ENCODE measurements at places on chromosomes 7 and 10.

DNA sequence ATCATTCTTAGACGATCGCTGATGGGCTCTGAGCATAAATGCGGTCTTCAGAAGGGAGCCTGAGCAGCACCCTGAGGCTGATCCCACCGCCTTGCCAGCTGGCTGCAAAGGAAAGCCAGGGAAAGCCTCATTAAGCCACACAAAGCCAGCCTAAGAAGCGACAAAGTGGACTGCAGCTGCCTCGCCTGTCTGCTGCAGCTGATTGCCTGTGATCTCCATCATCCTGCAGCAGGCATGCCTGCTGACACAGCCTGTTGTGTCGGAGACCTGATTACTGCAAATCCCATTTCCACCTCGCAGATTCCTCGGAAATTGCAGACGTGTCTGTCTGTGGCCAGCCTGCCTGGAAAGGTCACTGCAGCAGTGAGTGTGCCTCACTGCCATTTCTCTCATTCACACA is 1087.0 kb upstream of the AUTS2 start:
- DNase-seq, result no peak

DNA sequence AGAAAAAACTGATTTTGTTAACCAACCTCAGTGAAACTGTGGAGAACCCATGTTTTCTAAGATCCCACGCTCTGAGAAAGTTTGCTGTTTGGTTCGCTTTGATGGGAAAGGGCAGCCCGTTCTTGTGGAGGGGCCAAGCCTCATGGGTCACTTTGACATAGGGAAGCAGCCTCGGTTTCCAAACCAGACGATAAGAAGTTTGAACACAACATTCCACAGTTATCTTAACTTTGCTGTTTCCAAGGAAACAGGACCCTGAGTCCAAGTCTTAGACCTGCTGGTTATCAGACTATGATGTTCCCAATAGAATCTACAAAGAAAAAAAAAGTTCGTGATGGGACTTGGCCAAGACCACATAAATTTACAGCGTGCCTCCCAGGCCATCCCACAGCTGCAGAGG is 182.3 kb downstream of the NRP1 start:
- no peak for DNase-seq

DNA sequence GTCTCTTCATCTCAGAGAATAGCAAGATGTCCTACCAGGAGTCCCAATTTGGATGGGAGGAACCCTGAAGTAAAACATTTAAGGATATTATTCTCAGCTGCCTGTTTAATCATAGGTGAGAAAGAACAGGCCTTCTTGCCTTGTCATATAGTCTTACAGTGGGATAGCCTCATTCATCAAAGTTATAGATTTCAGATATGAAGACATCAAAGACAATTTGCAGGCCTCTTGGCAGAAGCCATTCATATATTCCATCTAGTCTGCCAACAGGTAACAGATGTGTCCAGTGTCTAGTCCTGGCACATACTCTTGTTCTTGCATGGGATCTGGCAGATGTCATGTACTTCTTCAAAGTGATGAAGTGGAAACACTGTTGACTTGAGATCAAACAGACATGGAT is 601.3 kb upstream of the GHITM start:
- no peak for DNase-seq

GRCh38 chr10:22693860-22694259 is 20.5 kb downstream of the PIP4K2A start:
- DNase-seq, result no peak

- DNase-seq, result no peak
Observed at GRCh38 chr10:105986912-105987635, 1177.4 kb downstream of the SORCS1 start.

- peak; percentile 24 for DNase-seq
Observed at GRCh38 chr10:70162892-70163201, 7.5 kb downstream of the SAR1A start.

- DNase-seq, result no peak
Observed at GRCh38 chr7:24827027-24827426, 69.8 kb upstream of the GSDME start.

DNA sequence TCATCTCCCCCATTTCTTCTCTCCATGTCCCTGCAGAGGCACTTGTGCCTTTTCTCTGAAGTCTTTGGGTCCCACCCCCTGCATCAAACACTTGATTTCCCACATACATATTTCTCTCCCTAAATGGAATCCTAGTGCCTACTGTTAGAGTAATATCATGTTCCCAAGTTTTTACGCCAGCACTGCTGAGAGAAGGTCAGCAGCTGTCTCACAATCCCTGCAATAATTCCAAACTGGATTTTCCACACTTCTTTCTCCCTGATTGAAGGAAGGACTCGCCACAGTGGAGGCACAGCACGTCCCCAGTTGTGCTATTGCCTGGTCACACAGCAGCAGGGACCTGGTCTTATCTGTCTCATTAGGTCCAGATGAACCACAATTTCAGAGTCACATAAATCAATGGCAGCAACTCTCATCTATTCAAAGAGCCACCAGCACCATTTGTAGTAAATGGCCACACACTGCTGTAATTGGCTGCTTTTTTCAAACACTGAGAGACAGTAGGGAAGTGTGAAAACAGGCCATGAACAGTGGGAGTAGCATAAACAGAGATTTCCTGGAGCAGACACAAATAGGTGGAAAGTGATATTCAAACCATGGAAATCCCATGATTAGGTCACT is 605.5 kb downstream of the XPNPEP1 start:
- DNase-seq, result no peak

- no peak for DNase-seq
Observed at GRCh38 chr10:118900617-118901016, 128.9 kb upstream of the NANOS1 start.

GRCh38 chr7:108007762-108008161 is 4.8 kb upstream of the LAMB1 start:
- no peak for DNase-seq

GRCh38 chr10:62545160-62546066 is 171.2 kb downstream of the ZNF365 start:
- DNase-seq, result no peak

DNA sequence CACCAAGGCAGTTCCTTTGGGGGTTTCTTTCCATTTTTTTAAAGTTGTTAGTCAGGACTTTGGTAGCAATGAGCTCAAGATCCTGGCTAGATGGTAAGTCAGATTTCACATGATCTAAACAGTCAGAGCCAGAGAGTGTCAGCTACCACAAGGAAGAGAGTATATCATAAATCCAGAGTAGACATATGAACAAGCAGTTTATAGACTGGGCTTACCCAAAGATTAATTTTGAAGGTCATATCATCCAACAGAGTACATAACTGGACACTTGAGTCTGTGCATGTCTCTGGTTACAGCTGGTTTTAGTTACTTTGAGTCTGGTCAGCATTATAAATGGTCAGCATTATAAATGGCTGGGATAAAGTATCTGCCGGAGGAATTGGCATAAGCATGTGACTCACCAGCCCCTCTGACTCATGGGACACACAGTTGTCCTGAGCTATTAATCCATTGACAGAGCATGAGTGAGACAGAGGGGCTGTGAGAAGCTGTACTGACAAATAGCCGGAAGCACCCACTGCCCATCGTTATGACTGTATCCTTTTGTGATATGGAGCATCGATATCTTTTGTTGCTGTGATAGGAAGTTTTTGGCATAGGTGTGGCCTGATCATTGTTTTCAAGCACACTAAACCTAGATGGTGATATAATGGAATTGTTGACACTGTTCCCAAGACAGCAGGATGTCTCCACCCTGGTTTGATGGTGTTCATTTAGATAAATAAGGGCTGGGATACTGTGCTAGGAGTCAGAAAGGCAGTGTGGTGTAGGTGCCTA is 19.3 kb downstream of the PPP1R3C start:
- DNase-seq, result no peak

- DNase-seq, result no peak
Observed at GRCh38 chr7:29494350-29494749, 69.3 kb upstream of the PRR15 start.

GRCh38 chr10:121822180-121822579 is 105.7 kb downstream of the ATE1 start:
- no peak for DNase-seq

GRCh38 chr10:130621231-130621775 is 485.1 kb downstream of the GLRX3 start:
- DNase-seq, result no peak

DNA sequence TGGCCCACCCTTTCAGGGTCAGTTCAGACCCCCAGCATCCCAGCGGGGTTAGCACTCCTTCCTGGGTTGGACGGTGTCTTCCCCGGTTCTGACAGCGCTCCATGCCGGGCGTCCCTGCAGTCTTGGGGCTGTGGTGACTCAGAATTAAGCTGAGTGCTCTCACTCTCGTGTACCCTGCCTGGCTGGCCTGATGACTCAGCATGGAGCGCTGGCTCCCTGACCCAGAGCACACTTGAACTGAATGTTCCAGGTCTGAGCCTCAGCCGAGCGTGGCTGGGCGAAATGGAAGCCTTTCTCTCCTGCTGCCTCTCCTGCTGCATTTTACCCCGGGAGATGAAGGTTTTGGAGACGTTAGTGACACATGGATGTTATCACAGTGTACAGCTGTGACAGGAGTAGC is 7.1 kb downstream of the BAG3 start:
- DNase-seq, result no peak

DNA sequence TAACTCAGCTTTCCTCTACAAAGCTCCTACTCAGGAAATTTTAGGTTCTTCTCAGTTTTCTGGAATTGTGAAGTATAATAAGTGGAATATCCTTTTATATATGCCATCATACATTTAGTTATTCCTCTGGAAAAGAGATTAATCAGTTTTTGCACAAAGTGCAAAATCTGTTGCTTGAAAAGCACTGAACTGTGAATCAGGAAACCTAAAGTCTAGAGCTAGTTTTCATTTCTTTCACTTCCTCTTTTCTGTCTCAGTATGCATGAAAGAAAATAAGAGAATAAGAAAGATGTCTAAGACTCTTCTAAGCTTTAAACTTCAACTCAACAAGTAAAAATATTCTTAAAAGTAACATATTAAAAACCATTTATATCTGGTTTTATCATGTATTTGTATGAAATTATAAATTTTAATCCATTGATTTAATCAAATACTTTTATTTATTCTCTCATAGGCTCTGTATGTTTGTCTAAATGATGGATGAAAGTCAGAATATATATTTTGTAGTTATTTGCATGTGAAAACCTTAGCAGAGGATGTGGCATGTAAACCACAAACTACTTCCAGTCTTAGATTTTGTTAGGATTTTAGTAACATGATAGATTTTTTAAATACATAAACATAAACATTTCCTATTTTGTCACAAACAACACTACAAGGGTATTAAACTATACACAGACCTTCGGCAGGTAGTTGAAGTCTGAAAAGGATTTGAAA is 1073.0 kb downstream of the XPNPEP1 start:
- DNase-seq, result no peak
